PC-3 (cell line): ENCODE measurements at places on chromosomes 4 and X. TPM values are rescaled to one million over a fixed set of nuclear protein-coding genes. Genes with fewer than 3 reads are reported as not detected.

Gene DCAF4L1
- total RNA-seq, result 0.22 and 0.63 TPM in 2 replicates

Gene XAGE3
- total RNA-seq, result not detected in 2 replicates

Gene HEPH
- not detected in 2 replicates for total RNA-seq

Gene UGT2B15
- total RNA-seq, result not detected in 2 replicates

Gene SSX2B
- total RNA-seq, result not detected in 2 replicates

Gene AGA
- 21.5 and 42.1 TPM in 2 replicates for total RNA-seq

Gene PNPLA4
- total RNA-seq, result 22.2 and 29.4 TPM in 2 replicates

Gene NKX6-1
- 0.52 and 0.62 TPM in 2 replicates for total RNA-seq
